ENCODE measurements at places on chromosomes 3 and 15. TPM values are rescaled to one million over a fixed set of nuclear protein-coding genes. Genes with fewer than 3 reads are reported as not detected.
A peak's percentile ranks its signal among the peaks of the same experiment; 100 is the strongest.

Gene CFAP44
- 7.3 TPM for total RNA-seq

DNA sequence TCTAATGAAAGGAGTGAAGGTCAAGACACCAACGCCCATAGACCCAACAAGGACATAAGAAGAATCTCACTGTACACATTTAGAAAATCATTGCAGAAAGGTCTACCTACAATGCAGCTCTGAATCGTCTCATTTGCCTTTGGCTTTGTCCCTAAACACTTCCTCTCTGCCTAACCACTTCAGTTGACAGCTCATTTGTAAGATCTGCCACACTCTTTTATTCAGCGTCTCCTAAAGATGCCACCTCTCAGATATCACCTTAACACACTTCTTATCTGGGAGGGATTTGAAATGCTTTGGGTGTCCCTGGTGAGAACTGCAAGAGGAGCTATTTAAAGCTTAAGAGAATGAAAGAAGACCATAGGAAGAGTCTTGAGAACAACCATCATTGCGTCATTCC lies 38.7 kb downstream of the RAB27A start:
- DNase-seq: no peak

DNA sequence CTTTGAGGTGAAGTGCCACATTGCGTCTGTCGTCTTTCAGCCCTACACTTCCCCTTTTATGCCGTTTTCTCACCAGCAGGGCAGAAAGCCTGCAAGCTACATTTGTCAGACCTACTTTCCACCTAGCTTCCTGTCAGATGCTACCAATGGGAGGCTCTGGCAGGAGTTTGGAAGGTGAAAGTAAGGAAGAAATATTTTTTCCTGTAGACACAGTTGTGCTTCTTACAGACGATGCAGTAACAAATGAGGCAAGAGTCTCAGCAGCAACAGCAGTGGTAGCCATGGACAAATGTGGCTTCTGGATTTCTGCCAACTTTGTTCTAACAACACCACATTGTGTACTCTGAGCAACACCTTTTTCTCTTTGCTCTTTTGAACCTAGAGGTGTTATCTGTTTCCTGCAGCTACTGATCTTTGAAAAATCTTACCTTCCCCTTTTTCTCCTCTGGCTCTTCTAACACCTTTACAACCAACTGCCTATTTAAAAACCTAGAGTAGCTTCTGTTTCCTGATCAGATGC lies 70.6 kb upstream of the STT3B start:
- DNase-seq: no peak

GRCh38 chr3:9248522-9249271 lies 749 bp downstream of the SRGAP3 start:
- DNase-seq: no peak

- DNase-seq: no peak
Measured at GRCh38 chr15:69597061-69597592, 144.5 kb downstream of the RPLP1 start.

GRCh38 chr3:56754741-56755417 lies 46.9 kb downstream of the ARHGEF3 start:
- DNase-seq: no peak

DNA sequence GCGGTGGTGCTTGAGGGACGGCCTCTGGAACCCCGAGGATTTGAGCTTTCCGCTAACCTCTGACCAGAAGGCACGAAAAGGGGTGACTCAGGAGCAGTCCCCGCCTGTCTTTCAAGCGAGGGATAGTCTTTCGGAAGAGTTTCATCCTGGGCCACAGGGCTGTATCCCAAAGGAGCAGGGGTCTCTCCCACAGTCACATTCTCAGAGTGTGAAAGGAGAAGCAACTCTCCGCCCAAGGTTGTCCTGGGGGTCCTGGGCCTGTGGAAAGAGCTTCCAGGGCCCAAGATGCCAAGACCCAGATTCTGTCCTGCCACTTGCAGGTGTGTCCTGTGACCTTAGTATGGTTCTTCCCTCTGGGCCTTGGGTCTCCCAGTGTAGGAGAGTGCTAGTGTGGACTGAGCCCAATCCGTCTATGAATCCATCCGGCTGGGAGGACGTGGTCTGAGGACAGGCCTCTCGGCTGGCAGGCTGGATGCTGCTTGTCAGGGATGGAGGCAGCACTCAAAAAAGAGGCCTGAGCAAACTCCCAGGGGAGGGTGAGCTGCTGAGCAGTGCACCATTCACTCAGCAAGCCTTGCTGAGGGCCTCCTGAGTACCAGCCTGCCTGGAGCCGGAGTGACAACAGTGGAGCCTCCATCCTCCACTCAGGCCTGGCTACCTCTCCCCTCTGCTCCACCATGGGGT lies 1.6 kb upstream of the DUSP7 start:
- DNase-seq: no peak

- DNase-seq: no peak
Measured at GRCh38 chr3:23566499-23566898, 239.3 kb upstream of the UBE2E1 start.

Gene EOMES
- total RNA-seq: 4.6 TPM

- DNase-seq: no peak
Measured at GRCh38 chr15:86555939-86556338, 476.3 kb downstream of the AGBL1 start.

GRCh38 chr3:127718916-127719290 lies 46.2 kb downstream of the ABTB1 start:
- no peak for DNase-seq

DNA sequence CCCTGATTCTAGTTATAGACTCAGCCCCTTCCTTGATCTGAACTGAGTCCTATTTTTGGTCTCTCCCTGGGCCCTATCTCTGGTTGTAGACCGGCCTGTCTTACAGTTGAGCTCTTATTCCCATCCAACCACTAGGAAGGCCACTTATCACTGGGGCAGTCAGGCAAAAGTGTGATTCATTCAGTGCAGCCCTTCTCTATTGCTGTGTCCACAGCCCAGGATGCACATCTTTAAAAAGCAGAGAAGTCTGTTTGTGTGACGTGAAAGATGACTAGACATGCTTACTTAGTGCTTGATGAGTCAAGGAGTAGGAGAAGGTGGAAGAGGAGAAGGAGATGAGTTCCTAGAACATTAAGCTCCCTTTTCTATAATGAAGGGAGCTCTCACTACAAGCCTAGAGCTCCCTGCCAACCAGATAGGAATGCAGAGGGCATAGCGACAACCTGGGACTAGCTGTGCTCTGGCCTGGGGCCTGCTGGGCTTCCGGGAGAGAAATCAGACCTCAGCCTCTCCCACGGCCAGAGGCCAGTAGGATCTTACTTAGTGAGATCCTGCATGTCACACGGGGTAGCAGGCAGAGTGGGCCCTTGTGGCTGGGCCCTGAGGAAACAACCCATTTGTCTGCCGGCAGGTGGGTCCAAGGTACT lies 25.7 kb downstream of the INSYN1 start:
- no peak for DNase-seq

DNA sequence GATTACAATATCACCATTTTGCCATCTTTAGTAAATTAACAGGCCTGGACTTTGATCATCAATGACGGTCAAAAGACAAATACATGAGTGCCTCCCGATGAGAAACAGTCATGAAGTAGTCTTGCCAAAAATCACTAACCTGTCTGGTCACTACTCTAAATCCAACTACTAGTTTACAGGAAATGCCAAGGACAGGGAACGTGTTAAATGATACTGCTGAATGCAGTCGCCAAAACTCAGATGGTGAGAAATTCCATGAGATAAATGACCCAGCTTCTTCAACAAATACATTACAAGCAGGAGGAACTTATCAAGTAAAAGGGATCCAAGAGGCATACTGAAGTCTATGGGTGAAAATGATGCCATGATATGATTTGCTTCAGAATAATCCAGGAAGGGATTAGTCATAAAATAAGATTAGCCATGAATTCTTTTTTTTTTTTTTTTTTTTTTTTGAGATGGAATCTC lies 35.8 kb upstream of the ATP13A3 start:
- no peak for DNase-seq

GRCh38 chr15:99440029-99440428 lies 125.8 kb upstream of the MEF2A start:
- DNase-seq: no peak

- no peak for DNase-seq
Measured at GRCh38 chr3:187172929-187173328, 24.4 kb upstream of the RTP1 start.

- no peak for DNase-seq
Measured at GRCh38 chr15:67670647-67671305, 128.3 kb downstream of the MAP2K5 start.

- DNase-seq: no peak
Measured at GRCh38 chr3:154280161-154280560, 44.1 kb downstream of the DHX36 start.

DNA sequence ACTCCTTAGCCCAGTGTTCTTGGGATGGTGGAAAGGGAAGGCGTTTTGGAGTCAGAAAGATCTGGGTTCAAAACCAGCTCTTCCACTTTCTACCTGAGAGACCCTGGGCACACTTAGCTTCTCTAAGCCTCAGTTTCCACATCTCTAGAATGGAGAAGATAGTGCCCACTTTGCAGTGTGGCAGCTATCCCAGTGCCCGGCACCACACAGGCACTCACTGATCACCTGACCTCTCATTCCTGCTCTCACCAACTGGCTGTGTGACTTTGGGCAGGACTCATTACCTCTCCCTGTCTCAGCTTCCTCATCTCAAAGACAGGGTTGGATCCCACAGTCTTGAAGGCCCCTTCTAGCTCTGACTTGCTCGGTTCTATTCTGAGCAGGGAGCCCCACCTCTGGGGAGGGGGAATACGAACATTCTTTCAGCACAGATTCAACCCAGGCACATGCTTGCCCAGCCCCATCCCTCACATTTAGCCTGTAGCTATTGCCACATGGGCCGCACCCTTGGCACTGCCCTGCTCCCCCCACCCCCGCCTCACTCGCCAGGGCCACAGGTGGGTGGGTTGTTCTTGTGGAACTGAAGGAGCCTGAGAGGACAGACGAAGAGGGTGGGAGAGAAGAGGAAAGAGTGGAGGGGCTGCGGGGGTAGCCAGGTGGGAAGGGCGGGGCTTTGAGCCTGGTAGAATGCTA lies 39.2 kb downstream of the EPHB3 start:
- DNase-seq: no peak

Gene C2CD4A
- total RNA-seq: 1.8 TPM

Gene CMC1
- total RNA-seq: 5.6 TPM

DNA sequence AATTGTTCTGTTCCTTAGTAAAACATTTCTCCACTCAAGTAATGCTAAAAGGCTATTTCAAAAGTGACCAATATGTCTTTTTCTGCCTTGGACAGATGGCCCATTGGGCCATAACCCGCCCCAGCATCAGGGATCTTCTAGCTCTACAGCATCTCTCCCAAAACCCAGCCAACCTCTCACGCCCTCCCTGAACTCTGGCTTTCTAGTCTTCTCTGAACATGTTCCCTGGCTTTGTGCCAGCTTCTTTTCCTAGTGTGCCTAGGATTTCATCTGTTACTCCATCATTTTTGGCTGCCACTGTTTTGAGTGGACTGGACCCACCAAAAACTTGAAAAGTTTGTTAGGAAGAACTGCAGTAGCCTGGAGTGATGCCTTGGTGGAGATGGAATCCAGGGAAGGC lies 30.7 kb downstream of the TRPM1 start:
- no peak for DNase-seq

Gene RETNLB
- total RNA-seq: not detected

Gene OSBPL10
- 153 TPM for total RNA-seq

GRCh38 chr3:24363242-24363641 lies 131.4 kb downstream of the THRB start:
- DNase-seq: no peak

Gene LRRC31
- total RNA-seq: not detected

- DNase-seq: no peak
Measured at GRCh38 chr3:190121383-190121782, 686 bp upstream of the P3H2 start.

- peak; percentile 73 for DNase-seq
Measured at GRCh38 chr3:46909535-46910161, 32.1 kb downstream of the PTH1R start.

DNA sequence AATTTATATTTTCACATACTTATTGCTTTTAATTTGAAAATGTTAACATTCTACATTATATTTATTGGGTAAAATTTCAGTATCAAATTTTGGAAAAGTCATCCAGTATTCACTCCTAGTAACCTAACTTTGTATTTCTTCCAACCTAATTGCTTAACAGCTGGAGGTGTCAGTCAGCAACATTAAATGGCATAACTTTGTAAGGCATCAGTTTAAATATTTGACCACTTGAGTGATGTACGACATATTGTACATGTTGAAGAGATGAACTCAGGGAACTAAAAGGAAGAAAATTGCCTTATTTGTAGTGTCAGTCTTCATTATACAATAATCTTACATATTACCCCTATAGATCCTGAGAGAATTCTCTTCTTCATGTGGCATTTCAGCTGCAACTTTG lies 326.8 kb downstream of the NAALADL2 start:
- DNase-seq: no peak

- DNase-seq: no peak
Measured at GRCh38 chr3:33911525-33912322, 113.3 kb downstream of the PDCD6IP start.

DNA sequence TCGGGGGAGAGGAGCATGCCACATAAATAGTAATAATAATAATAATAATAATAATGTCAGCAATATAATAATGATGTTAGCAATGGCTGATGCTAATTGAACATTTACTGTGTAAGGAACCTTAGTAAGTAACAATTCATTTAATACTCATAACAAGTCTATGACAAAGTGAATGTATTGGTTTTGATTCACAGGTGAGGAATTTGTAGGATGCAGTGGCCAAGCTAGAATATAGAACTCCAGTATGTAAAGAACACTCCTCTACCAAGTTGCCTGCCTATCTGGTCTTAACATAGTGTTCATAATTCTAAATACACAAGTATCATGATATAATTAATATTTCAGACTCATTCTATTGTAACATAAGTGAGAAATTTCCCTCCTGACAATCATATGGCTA lies 1016.5 kb downstream of the ROBO1 start:
- no peak for DNase-seq

DNA sequence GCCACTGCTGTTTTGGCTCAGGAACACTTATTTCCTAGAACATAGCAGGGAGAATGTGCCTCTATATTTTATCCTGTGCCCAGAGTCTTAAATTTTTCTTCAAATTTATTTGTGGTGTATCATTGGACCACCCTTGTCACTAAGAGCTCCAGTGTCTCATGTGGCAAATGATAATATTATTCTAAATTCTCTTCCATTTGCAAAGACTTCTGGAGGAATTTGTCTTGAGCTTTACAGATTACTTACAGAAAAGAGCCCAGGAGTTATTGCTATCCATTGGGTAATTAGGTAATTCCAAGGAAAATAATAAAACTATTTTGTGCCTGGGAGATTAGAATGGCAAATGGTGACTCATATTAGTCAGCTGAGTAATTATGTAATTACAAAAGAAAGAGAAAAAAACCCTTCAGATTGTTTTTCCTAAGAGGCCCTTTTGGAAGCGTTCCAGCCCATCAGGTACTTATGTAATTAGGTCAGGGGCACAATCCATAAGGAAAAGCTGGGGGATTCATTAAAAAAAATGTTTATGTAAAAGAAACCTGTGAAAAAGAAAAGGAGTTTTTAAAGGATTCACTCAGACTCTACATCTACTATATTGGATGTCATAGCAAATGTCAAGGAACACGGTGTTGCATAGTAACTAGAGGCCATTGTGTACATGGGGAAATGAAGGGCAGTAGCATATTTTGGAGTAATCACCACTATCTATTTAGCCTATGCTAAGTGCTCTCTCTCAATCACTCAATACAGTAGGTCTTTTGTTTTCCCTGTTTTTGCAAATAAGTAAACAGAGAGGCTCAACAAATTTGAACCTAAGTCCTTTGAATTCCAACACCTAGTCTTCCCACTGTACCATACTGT lies 380.9 kb upstream of the RARB start:
- no peak for DNase-seq

- no peak for DNase-seq
Measured at GRCh38 chr15:67146875-67147381, 81.5 kb downstream of the SMAD3 start.

- no peak for DNase-seq
Measured at GRCh38 chr15:62107571-62108121, 40.9 kb downstream of the C2CD4A start.
